ENCODE measurements at places on chromosomes 4 and X. TPM values are rescaled to one million over a fixed set of nuclear protein-coding genes. Genes with fewer than 3 reads are reported as not detected.

DNA sequence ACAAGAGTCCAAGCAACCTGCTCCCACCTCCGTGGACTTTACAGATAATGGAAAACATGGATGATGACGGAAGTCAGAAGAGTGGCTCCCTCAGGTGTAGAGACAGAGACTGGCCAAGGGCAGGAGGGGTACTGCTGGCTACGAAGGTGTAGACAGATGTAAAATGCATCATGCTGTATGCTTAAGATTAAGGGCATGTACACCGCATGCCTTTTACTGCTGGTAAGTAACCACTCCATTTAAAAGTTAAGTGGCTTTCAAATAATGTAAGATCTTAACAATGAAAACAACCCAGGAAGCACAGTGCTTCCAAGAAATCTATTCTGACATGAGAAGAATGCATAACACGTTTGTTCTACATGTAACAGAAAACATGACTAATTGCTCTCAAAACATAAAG is 76.9 kb upstream of the FAM9B start:
- no peak for DNase-seq

- no peak for DNase-seq
These were observed 185.7 kb upstream of the NWD2 start for GRCh38 chr4:37058826-37059225.

DNA sequence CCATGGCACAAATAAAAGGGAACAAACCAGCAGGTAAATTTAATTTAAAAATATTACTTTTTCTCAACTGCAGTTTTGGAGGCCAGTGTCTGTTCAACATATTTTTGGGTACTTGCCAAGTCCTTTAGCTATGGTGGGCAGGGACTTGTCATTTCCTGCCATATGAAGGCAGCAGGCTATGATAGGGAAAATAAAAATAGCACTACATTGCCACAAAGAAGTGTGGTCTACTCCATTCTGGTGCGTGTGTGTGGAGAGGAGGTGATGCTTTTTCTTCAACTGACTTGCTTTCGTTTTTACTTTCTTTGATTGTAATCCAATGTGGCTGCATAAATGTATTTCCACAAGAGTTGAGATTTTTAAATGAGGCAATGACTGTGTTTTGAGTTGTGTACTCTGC is 17.2 kb downstream of the GPR174 start:
- DNase-seq = no peak

GRCh38 chrX:128975745-128976144 is 547.5 kb downstream of the SMARCA1 start:
- DNase-seq = no peak

GRCh38 chrX:21993265-21993664 is 38.9 kb upstream of the PHEX start:
- DNase-seq = no peak

ANKRD37 gene
- 27.1 TPM for polyA plus RNA-seq

GRCh38 chrX:111123125-111123524 is 27.1 kb downstream of the PAK3 start:
- no peak for DNase-seq

GRCh38 chr4:119765951-119766350 is 137.3 kb upstream of the PDE5A start:
- DNase-seq = no peak

DNA sequence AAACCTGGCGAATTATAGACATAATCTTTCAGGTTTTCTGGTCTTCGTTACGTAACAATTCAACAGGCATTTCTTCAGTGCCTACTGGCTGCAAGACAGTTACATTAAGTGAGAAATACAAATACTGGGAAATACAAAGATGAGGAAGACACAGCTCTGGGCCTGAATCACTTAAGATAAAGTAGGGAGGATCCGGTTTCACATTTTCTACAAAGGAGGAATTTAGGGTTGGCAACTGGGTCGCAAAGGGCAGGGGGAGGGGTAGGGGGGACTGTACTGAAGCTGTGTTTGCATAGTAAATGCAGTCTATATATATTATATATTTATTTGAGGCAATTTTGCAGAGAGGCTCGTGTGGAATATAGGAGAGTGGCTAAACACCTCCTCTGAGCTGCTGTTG is 107.4 kb downstream of the MAML3 start:
- DNase-seq = no peak

- no peak for DNase-seq
These were observed 497.5 kb downstream of the INPP4B start for GRCh38 chr4:142348613-142349021.

EGFL6 gene
- polyA plus RNA-seq = 72.1 TPM

GRCh38 chr4:122796801-122797404 is 29.7 kb upstream of the FGF2 start:
- DNase-seq = no peak

- no peak for DNase-seq
These were observed 240.5 kb upstream of the HS3ST1 start for GRCh38 chr4:11669156-11669555.

HS3ST1 gene
- polyA plus RNA-seq = 0.05 TPM

ARHGAP6 gene
- 9.3 TPM for polyA plus RNA-seq

- no peak for DNase-seq
These were observed 3.4 kb upstream of the ZRSR2 start for GRCh38 chrX:15786915-15787314.

S100P gene
- polyA plus RNA-seq = 0.67 TPM

DNA sequence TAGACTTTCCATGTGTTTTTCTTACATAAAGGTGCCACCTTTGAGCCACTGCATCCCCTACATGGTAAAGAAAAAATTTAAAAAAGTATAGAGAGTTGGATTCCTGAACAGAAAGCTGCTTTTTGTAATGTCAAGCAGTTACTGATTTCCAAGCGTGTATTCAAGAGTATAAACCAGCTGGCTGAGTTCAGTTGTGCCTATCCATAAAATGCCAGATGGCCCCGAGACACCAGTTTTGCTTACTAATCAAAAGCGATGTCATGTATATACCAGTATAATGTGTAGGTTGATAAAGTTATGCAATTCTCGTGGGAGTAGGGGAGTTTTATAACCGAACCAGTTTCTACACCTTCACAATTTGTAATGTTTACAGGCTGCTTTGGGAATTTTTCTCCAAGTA is 26.2 kb upstream of the PNPLA4 start:
- no peak for DNase-seq

GRCh38 chr4:41389356-41389755 is 132.6 kb downstream of the UCHL1 start:
- DNase-seq = no peak

RNF212 gene
- polyA plus RNA-seq = 1.7 TPM

GRCh38 chrX:121160987-121161386 is 113.6 kb downstream of the GLUD2 start:
- DNase-seq = no peak

DNA sequence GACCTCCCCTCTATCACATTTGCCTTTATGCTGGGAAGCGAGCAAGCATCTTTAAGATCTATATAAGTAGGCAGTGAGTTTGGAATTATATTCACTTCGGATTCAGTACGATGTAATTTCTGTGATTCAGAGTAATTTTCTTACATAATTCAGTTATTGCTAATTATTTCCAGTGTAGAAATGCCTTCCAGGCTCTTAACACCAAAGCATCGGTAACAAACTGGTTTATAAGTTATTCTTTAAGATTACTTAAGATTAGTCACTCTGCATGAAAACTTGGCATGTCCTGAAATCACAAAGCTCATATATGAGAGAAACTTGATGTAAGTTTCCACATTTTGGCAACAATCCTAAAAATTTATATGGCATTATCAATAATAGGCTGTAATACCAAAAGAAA is 120.8 kb downstream of the ADAMTS3 start:
- DNase-seq = no peak

SLC10A4 gene
- polyA plus RNA-seq = 0.68 TPM

DNA sequence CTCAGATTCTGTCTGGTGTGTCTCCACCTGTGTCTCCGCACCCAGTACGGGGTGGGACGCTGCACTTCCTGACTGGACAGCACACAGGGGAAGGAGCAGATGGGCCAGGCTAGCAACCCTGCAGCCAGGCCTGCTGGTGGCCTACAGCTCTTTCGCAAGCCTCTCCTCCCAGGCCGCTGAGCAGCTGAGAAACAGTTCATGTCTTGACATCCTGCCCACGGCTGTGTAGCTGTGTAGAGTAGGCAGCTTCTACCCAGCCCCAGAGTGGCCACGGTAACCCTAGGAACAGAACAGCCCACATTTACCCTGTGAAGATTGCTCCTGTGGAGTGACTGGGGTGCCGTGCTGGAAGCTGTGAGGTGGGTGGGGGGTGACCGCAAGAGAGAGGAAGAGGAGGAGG is 38.9 kb downstream of the CCNQ start:
- DNase-seq = no peak

DNA sequence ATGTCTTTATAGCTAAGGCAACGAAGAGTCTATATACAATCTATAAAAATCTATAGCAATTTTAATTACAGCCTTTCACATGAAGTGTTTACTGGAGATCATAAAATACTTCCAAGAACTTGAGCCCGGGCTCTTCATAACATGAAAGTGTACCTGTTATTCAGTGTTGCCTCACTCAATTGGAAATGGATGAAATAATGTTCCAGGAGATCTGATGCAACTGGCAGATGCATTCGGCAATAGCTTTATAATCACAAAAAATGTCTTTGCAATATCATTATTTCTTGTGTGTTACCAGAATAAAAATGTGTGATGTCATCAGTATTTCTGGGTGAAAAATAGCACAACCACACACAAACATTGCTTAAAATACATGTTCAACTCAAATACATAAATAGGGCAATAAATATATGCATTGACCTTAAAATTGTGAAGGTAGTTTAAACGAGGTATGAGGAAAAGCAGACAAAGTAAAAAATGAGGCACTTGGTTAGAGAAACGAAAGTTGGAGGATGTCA is 1266.8 kb upstream of the PCDH7 start:
- DNase-seq = no peak

DNA sequence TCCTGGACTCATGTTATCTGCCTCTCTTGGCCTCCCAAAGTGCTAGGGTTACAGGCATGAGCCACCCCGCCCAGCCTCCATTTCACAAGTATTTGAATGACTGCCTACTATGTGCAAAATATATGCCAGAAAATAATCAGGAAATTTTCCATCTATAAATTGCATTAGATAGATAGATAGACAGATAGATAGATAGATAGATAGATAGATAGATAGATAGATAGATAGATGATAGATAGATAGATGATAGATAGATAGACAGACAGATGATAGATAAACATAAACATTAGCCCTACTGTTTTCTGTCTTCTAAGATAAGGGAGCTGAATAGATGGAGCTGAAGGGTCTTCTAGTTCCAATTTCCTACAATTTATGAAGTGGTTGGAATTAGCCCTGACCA is 87.4 kb upstream of the TRIM2 start:
- DNase-seq = no peak

- no peak for DNase-seq
These were observed 46.2 kb downstream of the TET2 start for GRCh38 chr4:105192910-105193309.

SPP1 gene
- polyA plus RNA-seq = 85.1 TPM

GRCh38 chrX:41338436-41338835 is 4.5 kb downstream of the DDX3X start:
- DNase-seq = no peak

GRCh38 chr4:128812442-128813235 is 3.1 kb downstream of the JADE1 start:
- no peak for DNase-seq

DNA sequence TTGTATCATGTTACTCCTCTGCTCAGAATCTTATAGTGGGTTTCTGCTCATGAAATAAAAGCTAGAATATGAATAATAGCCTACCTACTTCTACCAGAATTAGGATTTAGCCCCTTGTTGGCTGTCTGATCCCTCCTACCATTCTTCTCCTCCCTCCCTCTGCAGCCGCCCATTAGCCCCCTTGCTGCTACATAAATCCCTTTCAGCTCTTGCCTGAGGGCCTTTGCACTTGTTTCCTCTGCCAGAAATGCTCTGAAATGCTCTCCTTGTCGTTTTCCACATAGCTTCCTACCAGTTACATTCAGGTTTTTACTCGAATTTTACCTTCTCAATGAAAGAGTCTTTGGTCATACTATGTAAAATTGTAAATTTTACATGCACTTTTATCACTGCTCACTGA is 159.2 kb downstream of the ADGRL3 start:
- DNase-seq = no peak

DNA sequence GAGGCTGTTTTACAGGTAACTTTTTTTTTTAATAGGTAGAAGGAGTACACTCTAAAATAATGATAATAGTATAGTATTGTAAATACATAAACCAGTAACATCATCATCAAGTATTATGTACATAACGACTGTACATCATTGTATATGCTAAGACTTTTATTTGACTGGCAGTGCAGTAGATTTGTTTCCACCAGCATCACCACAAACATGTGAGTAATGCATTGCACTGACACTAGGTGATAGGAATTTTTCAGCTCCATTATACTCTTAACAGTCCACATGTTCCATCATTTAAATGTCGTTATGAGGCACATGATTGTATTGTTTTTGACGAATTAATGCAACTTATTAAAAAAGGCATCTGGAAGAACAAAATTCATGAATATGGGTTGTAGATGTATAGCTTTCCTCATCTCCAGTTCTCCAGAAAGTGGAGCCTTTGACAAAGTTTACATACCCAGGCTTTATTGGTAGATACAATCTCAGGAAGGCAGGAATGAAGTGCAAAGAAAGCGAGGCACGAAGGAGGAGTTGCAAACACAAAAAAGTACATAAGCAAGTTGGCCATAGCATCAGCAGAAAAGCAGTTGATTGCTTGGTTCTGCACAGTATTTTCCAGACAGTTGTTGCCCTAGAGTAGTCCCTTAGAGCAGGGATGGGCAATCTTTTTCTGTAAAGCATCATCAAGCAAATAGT is 336.9 kb upstream of the NR3C2 start:
- no peak for DNase-seq

MAGEC2 gene
- not detected for polyA plus RNA-seq

FREM3 gene
- polyA plus RNA-seq = 0.15 TPM

SNCA gene
- polyA plus RNA-seq = 26.5 TPM

DAPP1 gene
- 2.3 TPM for polyA plus RNA-seq

DNA sequence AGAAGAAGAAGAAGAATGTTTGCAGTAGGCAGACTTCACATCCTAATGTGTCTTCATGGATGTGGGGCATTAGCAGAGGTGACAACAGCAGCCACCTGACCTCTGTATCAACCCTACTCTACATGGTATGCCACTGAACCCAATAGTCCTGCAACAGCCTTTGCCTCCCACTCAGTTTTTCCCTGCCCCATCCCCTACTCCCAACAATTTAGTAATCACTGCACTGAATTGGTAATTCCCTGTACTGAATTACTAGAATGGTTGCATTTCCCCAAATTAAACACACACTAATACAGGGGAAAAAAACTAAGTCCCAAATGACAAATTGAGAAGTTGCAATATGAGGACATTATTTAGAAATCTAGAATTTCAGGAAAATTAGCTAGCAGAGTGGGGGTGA is 31.4 kb upstream of the FAM241A start:
- DNase-seq = no peak

DNA sequence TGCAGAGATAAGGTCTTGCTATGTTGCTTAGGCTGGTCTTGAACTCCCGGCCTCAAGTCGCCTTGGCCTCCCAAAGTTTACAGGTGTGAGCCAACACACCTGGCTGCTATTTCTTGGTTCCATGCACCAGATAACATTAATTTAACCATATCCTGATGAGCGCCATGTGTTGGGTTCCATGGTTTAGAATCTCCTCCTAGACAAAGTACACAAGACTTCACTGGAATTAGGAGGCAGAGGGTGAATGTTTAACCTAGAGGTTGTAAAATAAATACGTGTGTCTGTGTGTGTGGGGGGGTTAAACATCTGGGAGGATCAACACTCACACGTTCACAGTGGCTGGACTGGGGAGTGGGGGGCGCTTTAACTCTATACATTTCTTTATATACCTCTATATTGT is 32.4 kb upstream of the SORCS2 start:
- DNase-seq = no peak

GRCh38 chrX:9943420-9943819 is 23.7 kb upstream of the CLDN34 start:
- no peak for DNase-seq
